AG08395 (cell line): ENCODE measurements at places on chromosomes 7 and 10.

DNA sequence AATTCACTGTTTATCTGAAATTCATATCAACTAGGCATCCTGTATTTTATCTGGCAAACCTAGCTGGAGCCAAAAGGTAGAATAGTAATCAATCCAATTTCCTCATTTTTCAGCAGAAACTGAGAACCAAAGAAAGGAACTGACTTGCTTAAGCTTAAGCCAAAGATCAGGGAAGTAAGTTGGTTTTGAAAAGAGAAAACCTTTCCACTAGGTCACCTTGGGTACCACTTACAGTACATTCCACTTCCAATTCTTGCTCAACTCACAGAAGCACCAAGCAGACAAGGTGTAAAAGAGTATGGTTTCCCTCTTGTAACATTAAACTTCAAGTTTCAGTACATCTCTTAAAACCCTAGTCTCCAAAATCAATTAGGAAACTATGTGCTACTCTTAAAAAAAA is 79.6 kb downstream of the ZFAND4 start:
- no peak for DNase-seq

DNA sequence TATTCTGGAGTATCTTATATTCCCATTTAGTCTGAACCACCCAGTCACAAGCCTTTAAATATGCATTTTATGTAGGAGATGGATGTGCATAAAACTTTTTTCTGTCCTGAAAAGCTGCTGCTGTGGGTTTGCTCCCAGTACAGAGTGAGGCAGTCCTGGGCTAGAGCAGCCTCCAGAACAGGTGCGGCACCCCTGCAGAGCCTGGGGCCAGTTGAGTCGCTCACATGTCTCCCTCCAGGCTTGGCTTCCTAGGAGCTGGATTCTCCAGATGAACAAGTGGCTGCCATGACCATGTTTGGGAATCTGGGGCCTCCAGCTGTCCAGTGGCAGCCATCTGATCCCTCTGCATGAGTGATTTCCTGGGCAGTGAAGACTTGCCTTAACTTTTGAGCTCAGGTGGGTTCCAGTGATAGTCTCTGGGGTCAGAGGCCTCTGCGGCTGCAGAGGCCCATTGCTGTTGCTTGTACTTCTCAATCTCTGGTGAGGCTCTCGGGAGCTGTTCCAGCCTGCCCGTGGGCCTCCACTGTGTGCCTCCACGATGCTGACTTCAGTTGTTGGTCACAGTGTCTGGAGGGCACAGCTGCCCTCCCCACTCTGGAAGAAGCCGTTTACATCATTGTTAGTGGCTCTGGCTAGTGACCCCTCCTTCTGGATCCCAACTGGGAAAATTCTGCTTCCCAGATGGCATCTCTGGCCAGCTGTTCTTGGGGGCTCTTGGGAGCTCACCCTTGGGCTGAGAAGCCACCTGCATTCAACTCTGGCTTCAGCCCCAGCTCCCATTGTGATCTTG is 120.4 kb downstream of the EMX2 start:
- DNase-seq = no peak

DNA sequence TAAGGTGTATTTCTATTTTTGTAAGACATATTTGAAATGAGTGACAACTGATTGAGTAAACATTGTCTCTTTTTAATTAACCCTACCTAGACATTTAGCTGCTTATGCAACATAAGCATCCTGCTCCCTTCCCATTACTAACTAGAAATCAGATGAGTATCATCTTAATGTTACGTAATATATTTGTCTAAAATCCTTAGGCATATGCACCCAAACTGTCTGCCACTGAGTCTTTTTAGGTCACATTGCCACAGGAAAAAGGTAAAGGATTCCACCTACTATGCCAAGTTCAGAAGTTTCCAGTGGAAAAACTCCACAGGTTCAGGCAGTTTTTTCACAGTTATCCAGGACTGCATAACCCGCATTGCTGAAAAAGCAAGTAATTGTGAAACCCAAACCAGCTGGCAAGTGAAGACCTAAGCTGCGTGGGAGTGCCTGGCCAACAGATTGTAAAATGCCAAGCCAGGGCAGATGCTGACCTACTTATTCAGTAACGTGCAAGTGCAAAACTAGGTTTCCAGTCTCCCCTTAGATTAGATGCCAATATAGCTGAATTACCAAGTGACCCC is 983.7 kb downstream of the GATA3 start:
- DNase-seq = no peak

DNA sequence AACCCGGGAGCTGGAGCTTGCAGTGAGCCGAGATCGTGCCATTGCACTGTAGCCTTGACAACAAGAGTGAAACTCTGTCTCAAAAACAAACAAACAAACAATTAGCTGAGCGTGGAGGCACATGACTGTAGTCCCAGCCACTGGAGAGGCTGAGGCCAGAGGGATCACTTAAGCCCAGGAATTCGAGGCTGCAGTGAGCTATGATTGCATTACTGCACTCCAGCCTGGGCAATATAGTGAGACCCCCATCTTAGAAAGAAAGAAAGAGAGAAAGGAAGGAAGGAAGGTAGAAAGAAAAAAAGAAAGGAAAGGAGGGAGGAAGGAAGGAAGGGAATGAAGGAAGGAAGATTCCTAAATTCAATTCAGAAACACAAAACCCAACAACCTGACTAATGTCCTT is 141.3 kb upstream of the TNRC18 start:
- DNase-seq = no peak

- no peak for DNase-seq
Measured at GRCh38 chr7:77497079-77497478, 40.0 kb upstream of the PTPN12 start.

DNA sequence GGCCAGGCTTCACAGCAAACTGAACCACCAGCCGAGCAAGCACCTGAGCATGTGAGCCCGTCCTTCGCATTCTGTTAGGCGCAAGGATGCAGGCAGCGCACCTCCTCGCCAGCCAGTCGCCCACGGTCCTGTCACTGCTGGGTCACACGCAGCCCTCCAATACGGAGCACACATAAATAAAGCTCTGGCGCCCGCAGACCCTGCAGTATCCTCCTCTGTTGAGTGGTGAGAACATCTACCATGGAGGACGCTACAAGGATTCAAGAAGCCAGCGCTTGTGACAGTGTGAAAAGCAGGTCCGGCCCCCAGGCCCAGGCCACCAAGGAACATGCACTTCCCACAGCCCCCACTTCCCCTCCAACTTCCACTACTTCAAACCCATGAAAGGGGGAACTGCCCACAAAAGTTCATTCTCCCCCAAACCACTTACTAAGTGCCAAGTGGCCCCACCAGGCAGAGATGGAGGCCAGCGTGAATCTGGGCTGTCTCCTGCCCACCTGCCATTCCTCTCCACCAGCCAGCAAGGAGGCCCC is 34.8 kb downstream of the VOPP1 start:
- no peak for DNase-seq

- no peak for DNase-seq
Measured at GRCh38 chr10:129524936-129525335, 57.9 kb downstream of the MGMT start.

GRCh38 chr10:34866848-34867247 is 51.8 kb upstream of the PARD3 start:
- DNase-seq = no peak

GRCh38 chr7:27329909-27330308 is 87.3 kb downstream of the EVX1 start:
- DNase-seq = no peak

GRCh38 chr7:25840209-25840792 is 311.7 kb upstream of the NFE2L3 start:
- DNase-seq = no peak

DNA sequence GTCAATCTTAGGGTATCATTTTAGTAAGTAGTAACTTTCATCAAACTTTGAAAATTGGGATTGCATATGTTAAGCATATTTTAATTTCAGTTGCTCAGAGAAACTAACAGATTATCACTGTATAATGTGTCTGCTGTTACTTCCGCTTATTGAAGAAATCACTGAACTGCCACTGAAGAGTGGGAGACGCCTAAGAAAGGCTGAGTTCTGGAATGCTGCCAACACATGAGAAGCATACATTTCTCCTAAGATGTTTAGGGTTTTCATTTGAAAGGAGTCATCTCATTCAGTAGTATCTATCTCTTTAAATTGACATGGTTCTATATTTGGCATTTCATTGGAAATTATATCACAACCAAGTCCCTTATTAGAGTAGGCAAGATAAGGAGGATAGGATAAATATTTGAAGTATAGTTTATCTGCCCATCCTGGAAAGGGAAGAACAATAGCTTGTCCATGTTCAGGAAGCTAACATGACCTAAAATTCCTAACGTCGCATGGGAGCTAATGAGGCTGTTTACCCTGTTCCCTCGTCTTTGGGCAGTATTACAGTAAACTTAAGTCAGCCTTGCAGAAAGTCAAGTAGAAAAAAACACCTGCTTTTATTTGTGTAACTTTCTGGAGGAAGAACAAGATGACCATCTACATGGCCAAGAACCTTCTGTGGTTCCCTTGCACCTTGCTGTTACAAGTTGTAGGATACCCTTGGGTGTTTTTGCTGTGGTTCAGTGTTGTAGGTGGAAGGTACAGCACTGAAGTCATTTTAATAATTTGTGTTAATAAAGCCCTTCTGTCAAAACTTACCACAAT is 67.3 kb downstream of the NHLRC2 start:
- no peak for DNase-seq

GRCh38 chr7:129796186-129796775 is 156.5 kb downstream of the UBE2H start:
- no peak for DNase-seq

- no peak for DNase-seq
Measured at GRCh38 chr7:153301936-153302335, 542.4 kb downstream of the ACTR3B start.

- DNase-seq = no peak
Measured at GRCh38 chr7:28790467-28790866, 167.7 kb downstream of the TRIL start.

GRCh38 chr10:46223064-46223480 is 63.7 kb upstream of the ANTXRL start:
- DNase-seq = no peak
